CD4-positive, alpha-beta T cell treated with Interleukin-1 beta for 1 hour (primary cell): ENCODE measurements at places on chromosomes 7 and 10.

- no peak for DNase-seq
Measured at GRCh38 chr10:128092454-128092853, 33.8 kb downstream of the MKI67 start.

- no peak for DNase-seq
Measured at GRCh38 chr10:14889318-14889717, 10.7 kb downstream of the SUV39H2 start.

DNA sequence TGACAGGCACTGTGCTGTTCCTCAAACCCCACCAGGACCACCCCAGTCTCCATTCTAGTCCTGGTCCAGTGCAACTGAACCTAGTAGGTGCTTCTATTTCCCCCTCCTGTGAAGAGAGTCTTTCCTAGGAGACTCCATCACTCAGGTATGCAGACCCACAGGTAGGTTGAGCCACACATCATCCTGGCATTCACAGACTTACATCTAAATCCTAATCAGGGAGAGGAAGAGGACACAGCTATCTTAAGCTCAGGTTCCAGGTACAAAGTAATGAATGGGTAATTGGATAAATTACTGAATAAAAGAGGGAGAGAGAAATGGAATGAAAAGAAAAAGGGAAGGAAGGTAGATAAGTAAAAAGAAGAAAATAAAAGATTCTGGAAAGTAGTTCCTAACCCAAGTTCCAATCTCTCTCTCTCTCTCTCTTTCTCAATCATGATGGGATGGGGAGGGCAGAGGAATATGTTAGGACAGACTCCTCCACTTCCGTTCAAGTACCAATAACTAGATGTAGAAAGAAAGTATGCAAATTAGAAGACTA is 139.8 kb upstream of the NAMPT start:
- no peak for DNase-seq

- no peak for DNase-seq
Measured at GRCh38 chr10:44647877-44648542, 263.1 kb upstream of the CXCL12 start.

DNA sequence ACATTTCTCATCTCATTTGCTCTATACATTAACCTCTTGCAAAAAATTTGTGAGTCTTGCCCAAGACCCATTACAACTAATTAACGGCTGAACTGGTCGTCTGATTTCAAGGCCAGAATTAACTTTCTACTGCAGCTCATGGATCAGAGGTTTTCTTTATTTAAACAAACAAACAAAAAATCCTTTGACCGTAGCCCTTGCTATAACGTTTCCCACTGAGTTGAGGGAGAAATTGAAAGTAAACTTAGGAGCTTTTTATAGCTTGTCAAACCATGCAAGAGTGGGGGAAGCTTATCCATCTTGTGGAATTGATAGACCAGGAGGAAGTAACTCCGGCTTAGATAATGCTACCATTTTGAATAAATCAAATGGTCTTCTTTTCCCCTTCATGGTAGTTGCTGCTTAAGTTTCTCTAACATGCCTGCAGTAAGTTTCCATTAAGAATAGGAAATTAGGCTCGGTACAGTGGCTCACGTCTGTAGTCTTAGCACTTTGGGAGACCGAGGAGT is 3.3 kb downstream of the SRGN start:
- DNase-seq, result no peak

GRCh38 chr7:2566348-2566889 is 7.6 kb downstream of the IQCE start:
- DNase-seq, result no peak

DNA sequence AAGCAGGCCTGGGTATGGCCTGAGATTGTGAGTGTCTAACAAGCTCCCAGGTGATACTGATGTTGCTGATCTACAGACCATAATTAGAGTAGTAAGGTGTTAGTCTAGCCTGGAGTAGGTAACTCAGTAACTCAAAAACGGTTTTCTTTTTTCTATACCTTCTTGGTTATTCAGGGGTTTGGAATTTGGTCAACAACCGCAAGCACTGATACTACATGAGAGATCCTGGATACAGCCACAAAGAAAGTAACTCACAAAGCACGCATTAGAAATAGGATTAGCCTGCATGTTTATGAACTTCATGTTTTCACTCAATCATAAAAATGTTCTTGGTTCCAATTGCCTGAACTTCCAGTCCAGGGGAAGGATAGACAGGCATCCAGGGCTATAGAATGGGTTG is 803.5 kb downstream of the MAGI2 start:
- DNase-seq, result no peak

- DNase-seq, result peak; percentile 76
Measured at GRCh38 chr7:901388-902154, 25.2 kb downstream of the GET4 start.

DNA sequence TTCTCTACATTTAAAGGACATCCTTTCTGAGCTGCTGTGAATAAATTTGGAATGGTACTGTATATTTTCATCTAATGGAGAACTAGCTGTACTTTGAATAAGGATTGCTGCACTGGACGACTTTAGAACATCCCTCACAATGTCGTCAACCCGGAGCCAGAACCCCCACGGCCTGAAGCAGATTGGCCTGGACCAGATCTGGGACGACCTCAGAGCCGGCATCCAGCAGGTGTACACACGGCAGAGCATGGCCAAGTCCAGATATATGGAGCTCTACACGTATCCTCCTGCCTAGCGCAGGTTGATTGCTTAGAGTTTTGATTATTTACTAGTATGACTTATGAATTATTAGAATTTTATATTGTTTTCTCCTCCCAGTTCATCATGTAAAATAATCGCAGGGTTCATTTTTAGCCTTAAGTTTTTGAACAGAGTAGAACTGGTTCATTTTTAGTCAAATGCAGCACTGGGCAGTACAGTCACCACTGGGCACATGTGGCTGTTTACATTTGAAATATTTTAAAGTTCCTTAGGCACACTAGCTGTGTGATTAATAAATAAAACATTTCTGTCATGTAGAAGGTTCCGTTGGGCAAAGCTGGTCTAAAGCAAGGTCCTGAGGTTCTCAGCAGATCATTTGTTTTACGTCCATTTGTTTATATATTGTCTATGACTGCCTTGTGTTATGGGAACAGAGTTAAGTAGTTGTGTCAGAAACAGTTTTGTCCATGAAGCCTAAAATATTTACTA is 31.5 kb downstream of the CUL1 start:
- no peak for DNase-seq

DNA sequence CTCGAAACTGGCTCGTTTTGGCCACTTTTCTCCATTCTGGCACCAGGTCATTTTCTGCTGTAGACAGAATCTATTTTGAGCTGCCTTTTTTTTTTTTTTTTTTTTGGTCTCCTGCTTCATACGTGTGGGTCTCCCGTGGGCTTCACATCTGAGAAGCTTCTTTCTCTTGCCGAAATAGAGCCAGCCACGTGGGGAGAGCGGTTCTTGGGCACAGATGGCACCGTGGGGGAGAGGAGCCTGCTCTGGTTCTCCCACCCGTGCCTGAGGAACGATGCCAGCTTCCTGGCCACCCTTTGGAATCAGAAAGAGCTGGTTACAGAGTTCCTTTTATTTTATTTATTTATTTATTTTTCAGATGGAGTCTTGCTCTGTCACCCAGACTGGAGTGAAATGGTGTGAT is 48.7 kb upstream of the OCM2 start:
- no peak for DNase-seq

DNA sequence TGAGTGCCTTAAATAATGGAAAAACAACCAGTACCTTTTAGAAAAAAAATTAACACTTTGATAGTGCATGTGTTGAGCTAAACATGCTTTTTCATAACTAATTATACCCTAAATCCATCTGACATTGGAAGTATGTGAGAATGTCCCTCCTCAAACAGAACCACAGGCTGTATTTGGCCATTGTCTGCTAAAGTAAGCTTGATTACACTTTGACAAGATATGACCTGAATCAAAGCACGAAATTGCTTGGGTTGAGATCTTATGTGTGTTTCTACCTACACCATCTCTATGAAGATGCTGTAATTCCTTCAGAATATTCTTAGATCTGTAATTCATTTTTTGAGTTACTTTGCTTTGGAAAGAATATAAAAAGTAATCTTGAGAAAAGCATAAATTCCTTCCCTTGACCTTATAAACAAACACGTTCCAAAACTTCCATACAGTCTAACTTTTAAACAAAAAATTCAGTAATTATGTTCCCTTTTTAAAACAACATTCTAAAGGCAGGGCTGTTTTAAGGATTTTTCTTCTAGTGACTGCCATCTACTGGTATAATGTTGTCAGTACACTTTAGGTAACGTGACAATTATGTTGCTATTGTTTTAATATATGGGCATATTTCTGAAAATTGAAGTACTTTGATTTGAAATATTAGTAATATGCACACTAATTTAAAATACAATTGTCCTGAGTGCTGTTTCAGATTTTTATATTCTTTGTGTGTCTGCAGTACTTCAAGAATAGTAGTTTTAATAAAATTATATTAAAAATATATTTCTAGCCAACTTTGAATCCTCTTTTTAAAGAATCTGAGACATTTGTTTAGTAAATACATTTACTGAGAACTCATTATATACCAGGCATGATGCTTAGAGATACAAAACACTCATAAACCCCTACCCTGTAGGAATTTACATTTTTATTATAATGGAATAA is 20.9 kb downstream of the CD36 start:
- DNase-seq, result no peak

- no peak for DNase-seq
Measured at GRCh38 chr10:123463698-123464097, 202.5 kb upstream of the GPR26 start.

DNA sequence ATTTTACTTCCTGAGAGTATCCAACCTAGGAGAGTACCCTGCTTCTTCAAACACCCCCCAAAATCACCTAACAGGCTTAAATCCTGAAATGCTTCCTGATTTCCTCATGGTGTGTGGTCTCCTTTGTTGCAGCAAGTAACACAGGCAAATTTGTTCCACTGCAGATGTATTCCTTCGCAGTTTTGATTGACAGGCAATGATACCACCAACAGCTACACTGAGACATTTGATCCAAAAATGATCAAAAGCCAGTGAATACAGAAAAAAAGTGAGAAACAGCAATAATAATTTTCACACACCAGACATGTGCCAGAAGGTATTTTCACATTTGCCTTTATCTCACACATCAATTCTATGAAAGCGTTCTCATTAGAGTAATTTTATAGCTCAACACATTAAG is 95.9 kb downstream of the HERPUD2 start:
- no peak for DNase-seq

- DNase-seq, result no peak
Measured at GRCh38 chr7:70098133-70098561, 499.9 kb downstream of the AUTS2 start.

GRCh38 chr10:56231436-56231835 is 129.6 kb downstream of the ZWINT start:
- DNase-seq, result no peak

DNA sequence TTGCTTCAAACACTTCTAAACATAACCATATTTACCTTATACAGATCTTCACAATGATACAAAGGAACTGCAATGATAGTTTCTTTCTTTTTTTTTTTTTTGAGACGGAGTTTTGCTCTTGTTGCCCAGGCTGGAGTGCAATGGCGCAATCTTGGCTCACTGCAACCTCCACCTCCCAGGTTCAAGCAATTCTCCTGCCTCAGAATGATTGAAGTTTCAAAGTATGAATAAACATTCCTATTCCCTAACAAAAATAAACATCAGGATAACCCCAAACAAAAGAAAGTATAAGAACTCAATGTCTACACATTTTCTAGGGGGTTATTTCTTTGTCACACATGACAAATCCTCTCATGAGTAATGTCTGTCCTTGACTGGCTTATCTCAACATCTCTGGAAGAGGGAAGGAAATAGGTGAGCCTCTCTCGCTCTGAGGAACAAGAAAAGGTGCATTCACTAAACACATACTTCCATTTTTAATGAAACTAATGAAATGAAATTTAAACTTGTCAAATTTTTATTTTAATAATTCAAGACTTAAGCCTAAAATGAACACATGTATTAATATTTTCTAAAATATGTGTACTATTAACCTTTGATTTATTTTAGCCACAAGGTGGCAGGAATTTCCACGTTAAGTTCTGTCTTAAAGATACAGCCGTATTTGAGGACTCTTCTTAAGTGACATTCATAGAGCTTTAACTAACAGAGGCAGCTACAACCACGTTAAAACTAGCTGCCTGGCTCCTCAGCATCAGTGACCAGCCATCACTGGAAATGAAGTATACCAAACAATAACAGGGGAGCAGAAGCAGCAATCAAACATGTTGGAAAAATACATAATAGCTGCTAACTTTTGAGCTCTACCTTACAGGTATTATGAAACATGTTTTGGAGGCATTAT is 58.3 kb downstream of the MALSU1 start:
- DNase-seq, result peak; percentile 17

DNA sequence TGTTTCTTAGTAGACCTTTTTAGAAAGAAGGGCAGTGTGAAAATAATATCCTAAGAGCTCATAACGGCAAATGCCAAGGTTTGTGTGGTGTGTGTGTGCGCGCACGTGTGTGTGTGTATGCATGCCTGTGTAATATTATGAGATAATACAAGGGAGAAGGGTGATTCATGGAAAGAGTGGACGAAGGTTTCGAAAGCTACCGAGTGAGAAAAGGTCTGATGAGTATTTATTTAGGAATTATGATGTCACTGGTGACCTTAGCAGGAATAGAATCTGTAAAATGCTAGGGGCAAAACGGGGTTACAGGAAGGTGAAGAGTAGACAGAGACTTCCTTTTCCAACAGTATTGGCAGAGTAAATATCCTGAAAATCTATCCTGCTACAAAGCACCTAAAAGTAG is 107.3 kb downstream of the AHR start:
- DNase-seq, result no peak

DNA sequence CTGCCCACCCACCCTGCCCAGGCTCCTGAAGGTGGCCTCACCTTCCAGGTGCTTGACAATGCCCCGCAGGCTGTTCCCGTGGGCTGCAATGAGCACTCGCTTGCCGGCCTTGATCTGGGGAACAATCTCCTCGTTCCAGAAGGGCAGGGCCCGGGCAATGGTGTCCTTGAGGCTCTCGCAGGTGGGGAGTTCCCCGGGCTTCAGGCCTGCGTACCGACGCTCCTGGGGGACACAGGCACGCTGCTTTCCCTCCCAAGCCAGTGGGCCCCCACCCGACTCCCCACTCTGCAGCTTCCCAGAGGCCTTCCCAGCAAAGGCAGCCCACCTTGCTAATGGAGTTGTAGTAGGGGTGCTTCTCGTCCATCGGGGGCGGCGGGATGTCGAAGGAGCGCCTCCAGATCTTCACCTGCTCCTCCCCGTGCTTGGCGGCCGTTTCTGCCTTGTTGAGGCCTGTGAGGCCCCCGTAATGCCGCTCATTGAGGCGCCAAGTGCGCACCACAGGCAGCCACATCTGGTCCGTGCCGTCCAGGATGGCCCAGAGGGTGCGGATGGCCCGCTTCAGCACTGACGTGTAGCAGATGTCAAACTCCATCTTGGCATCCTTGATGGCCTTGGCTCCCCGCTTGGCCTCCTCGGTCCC is 456 bp downstream of the PGAM2 start:
- no peak for DNase-seq

DNA sequence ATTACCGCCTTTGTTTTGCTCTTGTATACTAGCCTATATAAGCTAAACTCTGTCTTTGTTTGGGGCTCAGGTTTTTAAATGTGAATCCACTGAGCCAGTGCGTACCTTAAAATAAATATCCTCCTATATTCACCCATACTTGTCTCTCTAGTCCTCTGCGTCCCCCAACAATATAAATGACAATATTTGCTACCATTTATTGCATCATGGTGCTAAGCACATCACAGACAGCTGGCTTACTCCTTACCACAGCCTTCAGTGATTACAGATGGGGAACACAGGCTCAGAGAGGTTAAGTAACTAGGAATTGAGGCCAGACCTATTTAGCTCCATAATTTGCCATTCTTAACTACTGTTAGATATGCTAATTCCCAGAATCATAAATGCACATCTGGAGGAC is 3.4 kb upstream of the ADCK2 start:
- DNase-seq, result no peak

- no peak for DNase-seq
Measured at GRCh38 chr7:50372923-50373322, 68.4 kb downstream of the IKZF1 start.
